ENCODE measurements at places on chromosomes 11 and 22.

GRCh38 chr11:5701055-5701577 is 11.5 kb downstream of the TRIM22 start:
- DNase-seq, result no peak

DNA sequence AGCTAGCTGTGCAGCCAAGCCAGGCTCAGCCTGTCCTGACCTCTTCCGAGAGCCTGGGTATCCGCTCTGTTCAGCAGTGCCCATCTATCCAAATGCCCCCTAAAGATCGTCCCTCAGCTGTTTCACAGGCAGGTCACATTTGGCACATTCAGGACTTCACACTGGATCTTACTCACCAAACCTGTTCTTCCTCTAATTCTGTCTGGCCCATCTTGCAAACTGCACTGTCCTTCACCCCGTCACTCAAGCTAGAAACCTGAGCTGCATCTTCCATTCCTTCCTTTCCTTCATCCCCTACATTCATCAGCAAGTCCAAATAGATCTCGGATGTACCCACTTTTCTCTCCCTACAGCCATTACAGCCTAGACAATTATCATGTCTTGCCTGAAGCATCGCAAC is 60.7 kb upstream of the CSNK2A3 start:
- no peak for DNase-seq

DNA sequence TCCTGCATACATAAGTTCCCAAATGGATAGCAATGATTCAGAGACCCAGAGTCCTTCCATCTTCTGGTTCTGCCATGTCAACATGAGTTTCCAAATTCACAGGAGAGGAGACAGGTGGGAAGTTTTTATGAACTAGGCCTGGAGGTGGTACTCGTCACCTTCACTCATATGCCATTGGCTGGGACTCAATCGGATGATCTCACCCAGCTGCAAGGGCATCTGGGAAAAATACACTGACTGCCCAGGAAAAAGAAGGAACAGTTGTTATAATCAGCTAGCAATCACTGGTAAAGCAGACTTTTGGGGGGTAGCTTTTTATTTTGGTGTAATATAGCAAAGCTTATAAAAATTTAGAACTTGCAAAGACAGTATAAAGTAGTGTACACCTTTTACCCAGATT is 83.9 kb downstream of the OTOG start:
- DNase-seq, result no peak

GRCh38 chr22:18145676-18146388 is 4.1 kb upstream of the USP18 start:
- no peak for DNase-seq

DNA sequence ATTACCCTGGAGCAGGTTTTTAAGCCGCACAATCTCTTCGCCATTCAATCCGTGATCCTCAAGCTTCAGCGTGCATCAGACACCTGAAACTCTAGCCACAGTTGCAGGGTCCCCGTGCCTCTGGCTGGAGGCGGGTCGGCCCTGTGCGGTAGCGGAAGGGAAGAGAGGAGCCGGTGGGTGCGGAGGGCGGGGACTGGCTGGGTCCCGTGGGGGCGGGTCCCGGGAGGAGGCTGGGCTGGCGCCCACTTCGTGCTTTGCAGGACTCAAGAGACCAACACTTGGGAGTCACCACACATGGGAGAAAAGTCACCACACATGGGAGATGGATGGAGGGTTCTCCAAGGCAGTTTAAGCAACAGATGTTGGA is 772 bp downstream of the C22orf15 start:
- DNase-seq, result peak; percentile 48

GRCh38 chr11:1194977-1195681 is 27.7 kb upstream of the MUC5B start:
- DNase-seq, result no peak

Data from activated T-cell treated with anti-CD3 and anti-CD28 coated beads for 1 hour (primary cell).